Sigmoid colon (tissue), 7 donors: ENCODE measurements at places on chromosomes 2 and 18. TPM values are rescaled to one million over a fixed set of nuclear protein-coding genes. Genes with fewer than 3 reads are reported as not detected.

Gene FAM237A
- total RNA-seq = not detected

Gene HOXD10
- total RNA-seq = 46.0 TPM

Gene CXCR4
- 5.0 TPM for total RNA-seq

Gene RRM2
- total RNA-seq = not detected

Gene ABCG5
- total RNA-seq = not detected

Gene RETSAT
- total RNA-seq = 26.5 TPM

Gene ADNP2
- total RNA-seq = 13.2 TPM

Gene HOXD1
- total RNA-seq = 0.41 TPM

Gene HSPD1
- total RNA-seq = 144 TPM

Gene CD302
- 67.6 TPM for total RNA-seq

Gene ATOH8
- 18.5 TPM for total RNA-seq

Gene C18orf54
- 1.3 TPM for total RNA-seq

Gene ARHGEF4
- 32.4 TPM for total RNA-seq

Gene IL1RN
- total RNA-seq = 1.6 TPM

Gene GAL3ST2
- 0.33 TPM for total RNA-seq

Gene IL37
- not detected for total RNA-seq

Gene IL1RL2
- not detected for total RNA-seq

Gene GREB1
- total RNA-seq = 1.5 TPM

Gene CROCC2
- not detected for total RNA-seq

Gene ERICH2
- not detected for total RNA-seq

Gene CAVIN2
- 191 TPM for total RNA-seq

Gene SRD5A2
- total RNA-seq = not detected

Gene POMC
- total RNA-seq = 34.2 TPM

Gene SKOR2
- not detected for total RNA-seq

Gene DLGAP1
- 2.1 TPM for total RNA-seq

Gene TUBB8B
- total RNA-seq = not detected

Gene CKAP2L
- not detected for total RNA-seq

Gene GRB14
- total RNA-seq = 16.6 TPM

Gene CLEC4F
- not detected for total RNA-seq

Gene CNTNAP5
- 4.5 TPM for total RNA-seq

Gene VWC2L
- total RNA-seq = not detected

Gene BOK
- 81.7 TPM for total RNA-seq

Gene SCN3A
- total RNA-seq = 3.6 TPM

Gene ADGRF3
- total RNA-seq = not detected
